ENCODE measurements at places on chromosomes 11 and 22.

DNA sequence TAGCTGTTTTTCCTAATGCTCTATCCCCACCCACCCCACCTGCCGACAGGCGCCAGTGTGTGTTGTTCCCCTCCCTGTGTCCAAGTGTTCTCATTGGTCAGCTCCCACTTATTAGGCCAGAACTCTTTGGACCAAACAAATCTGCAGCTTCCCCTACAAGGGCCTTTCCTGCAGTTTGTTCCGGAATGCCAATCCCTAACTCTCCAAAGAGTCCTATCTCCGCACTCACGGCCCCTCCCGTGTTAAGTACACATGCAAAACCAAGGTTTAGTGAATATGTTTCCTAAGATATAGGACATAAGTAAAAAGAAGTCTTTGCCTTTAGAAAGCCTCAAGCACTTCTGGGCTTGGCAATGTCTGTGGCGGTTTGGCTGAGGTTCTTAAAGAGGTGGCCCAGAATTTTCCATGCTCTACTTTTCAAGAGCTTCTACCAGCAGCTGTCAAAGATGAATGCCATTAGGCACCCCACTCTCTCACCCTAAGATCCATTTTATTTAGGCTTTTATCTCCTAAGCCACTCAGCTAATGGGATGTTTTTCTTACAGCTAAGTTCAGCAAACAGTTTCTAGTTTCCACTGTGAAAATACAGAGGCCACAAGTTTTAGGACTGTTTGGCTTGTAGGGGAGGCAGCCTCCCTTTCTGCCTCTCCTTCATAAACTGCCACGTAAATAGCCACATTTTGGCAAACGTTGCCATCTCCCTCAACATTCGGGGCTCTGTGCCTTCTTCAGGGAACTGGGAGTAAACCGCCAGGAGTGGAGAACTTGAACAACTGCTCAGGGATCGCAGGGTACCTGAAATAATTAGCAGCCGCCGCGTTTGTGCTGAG, 1.6 kb downstream of the CD59 start:
- peak; percentile 47 for DNase-seq

GRCh38 chr22:28950617-28951411, 67.4 kb downstream of the ZNRF3 start:
- no peak for DNase-seq

GRCh38 chr11:120637131-120637530, 125.6 kb downstream of the GRIK4 start:
- DNase-seq = no peak

DNA sequence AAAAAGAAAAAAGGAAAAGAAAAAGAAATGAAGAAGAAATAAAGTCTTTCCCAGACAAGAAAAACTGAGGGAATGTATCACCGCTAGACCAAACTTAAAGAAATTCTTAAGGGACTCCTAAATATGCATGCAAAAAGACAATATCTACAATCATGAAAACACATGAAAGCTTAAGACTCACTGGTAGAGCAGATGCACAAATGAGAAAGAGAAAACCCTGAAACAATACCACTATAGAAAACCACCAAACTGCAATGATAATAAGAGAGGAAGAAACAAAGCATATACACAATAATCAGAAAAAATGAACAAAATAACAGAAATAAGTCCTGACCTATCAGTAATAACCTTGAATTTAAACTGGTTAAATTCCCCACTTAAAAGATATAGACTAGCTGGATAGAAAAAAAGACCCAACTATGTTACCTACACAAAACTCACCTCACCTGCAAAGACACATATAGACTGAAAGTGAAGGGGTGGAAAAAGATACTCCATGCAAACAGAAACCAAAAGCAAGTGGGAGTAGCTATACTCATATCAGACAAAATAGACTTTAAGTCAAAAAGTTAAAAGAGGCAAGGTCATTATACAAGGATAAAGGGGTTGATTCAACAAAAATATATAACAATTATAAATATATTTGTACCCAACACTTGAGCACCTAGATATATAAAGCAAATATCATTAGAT, 61.3 kb upstream of the NARS2 start:
- no peak for DNase-seq

- peak; percentile 68 for DNase-seq
Measured at GRCh38 chr11:61885166-61885778, 6.1 kb downstream of the FADS3 start.

DNA sequence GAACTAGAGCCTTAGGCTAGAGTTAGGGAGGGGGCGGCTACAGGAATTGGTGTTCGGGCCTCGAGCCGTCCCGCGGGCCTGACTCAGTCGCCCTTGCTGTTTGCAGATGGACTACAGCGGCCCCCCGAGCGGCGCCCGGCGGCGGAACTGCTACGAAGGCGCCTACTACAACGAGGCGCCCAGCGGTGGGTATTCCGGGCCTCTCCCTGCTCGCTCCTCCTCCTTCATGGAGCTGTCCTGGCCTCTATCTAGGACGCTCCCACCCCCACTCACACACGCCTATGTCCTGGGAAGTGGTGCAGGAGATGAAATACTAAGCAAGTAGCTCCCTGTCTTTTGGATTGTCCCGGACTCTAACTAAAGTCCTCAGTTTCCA, 1.4 kb downstream of the MYOD1 start:
- DNase-seq = no peak

- DNase-seq = peak; percentile 45
Measured at GRCh38 chr11:61141601-61142028, 19.6 kb downstream of the VPS37C start.

- DNase-seq = no peak
Measured at GRCh38 chr11:15696069-15696468, 581.3 kb downstream of the INSC start.

GRCh38 chr11:38005597-38005996, 1407.6 kb upstream of the RAG2 start:
- no peak for DNase-seq

GRCh38 chr22:38193580-38193979, 8.2 kb upstream of the MAFF start:
- DNase-seq = peak; percentile 42

DNA sequence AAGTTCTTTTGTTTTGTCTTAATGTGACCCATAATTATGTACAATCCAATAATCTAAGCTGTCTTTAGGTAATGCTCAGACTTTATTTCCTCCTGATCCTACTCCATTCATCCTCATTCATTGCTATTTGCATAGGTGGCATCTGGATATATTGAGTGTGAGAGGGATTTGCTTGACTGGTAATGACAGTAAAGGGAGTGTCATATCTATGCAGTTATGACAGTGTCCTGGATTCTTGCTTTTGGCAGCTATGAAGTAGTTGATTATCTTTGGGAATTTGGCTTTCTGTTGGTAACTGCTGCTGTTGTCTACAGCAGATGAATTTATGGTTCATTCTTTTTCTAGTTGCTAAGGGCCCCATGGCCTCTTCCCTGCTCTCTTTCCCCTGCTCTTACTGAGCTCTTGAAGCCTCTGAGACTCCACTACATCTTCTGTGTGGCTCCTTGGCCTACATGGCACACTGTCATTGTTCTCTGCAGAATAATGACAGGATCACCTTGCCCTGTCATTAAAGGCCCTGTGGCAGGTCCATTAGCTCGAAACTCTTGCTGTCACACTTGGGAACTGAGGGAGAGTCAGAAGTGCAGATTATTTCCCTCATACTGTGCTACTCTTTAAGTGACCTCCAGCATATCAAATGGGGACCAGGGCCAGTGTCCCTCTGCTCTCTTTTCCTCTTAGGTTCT, 20.1 kb upstream of the ACAT1 start:
- DNase-seq = no peak

DNA sequence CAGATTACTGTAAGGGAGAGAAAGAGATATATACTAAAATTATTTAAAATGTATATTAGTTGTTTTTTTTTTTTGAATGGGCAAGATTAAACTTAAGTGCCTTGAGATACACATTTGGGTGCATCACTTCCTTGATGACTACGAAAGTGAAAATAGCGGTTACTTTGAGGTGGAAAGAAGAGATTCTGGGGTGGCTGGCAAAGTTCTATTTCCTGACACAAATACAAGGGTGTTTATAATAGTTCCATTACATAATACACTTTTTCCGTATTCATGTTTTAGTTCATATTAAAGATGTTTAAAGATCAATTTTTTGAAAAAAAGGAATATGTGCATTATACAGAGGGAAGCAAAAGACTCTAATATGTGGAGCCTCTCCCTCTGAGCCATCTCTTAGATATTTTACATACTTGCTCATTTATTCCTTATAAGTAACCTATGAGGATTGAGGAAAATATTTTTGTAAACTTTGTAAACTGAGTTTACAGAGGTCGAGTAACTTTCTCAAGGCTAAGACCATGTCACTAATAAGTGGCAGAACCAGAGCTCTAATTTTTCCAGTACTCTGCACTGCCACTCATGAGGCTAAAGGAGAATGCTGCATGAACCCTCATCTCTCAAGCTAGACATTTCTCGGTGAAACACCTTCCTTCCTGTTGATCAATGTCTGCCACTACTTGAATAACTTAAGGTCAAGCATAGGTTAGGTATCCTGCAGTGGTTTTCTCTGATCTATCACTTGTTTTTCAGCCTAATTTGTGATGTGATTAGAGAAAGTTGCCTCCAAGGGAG, 58.6 kb downstream of the DDIAS start:
- DNase-seq = no peak

DNA sequence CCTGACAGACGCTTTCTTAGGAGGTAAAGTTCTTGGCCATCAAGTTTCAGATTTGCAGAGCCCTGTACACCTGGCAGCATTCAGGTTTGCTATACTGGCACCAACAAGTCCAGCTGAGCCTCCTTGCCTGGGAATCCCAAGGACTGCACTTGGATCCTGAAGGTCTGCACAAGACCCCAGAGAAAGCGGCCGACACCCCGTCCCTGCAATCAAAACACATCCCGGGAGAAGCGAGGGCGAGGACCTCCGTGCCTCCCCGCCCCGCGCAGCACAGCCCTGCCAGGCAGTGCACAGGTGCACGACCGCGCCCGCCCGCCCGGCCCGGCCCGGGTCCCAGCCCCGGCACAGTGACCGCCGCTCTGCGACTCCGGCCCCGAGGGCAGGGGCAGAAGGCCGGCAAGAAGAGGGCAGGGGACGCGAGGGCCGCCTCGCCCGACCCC, 559 bp downstream of the MRTFA start:
- no peak for DNase-seq

DNA sequence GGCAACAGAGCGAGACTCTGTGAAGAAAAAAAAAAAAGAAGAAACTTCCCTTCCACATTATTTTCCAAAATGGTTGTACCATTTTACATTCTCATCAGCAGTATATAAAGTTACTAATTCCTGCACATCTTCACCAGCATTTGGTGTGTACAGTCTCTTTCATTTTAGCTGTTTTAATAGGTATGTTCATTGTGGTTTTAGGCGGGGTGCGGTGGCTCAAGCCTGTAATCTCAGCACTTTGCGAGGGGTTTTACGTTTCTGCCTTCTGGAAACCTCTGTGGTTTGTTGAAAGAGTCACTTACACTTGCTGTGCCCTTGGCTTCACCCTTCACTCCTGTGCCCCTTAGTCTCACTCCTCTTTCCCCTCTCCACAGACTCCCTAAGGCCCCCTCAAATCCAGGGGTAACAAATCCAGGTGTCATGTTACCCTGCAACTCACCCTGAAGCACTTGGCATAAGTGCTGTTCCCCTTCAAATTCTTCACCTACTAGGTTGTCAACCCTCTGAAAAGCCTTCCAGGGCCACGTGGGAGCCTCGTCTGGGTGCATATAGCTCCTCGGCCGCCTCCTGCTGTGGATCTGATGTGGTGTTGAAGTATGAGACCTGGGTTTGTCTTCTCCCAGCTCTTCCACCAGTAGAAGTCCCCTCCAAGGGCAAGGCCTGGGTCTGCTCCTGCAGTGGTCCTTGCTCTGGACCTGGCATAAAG, 20.8 kb downstream of the TOB2 start:
- peak; percentile 30 for DNase-seq

GRCh38 chr11:46240861-46241260, 36.6 kb upstream of the CREB3L1 start:
- DNase-seq = no peak

DNA sequence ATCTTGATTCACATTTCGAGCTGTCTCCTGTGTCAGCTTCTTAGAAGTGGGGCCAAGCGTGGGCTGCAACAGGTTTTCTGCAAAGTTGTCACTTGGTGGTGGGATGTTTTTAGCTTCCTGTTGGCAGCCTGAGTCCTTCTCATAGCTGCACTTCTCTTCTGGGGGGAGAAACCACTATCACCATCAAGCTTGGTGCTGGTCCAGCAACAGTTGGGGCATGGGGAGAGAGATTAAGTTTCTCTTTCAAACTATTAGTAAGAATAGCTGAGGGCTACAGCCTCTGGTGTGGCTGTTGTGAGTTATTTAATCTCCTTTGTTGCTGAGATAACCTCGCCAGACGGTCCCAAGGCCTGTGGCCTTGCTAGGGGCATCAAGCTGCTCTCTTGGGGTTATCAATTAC, 123.3 kb upstream of the CRYBB3 start:
- DNase-seq = peak; percentile 86

GRCh38 chr22:28151151-28151816, 232.2 kb upstream of the PITPNB start:
- DNase-seq = no peak

DNA sequence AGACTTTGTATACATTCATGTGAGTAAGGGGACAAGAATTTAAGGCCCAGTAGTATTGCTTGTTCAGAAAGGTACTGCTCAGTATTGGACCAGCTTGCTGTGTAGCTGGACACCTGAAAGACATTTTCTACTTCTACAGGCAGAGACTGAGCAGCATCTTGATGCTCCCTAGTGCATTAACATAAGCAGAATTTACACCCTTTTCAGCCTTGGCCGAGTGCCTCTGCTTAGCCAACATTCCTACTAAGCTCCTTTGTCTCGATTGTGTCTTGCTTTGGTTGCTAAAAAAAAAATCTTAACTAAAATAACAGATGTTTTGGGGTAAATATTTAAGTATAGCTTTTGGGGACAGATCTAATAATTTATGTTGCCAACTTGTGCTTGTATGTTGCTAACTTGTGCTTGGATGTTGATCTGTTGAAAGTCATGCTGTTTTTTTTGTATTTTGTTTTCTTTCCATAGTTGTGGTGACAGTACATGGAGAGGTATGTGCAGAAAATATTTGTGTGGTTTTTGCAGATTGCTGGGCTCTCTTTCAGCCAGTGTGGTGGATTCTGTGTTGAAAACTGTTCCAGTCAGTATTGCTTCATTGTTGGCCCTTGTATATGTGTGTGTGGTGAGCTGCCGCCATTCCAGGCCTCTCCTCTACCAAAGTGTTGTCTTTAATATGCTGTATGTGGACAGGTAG, 3.7 kb downstream of the PTS start:
- DNase-seq = no peak

DNA sequence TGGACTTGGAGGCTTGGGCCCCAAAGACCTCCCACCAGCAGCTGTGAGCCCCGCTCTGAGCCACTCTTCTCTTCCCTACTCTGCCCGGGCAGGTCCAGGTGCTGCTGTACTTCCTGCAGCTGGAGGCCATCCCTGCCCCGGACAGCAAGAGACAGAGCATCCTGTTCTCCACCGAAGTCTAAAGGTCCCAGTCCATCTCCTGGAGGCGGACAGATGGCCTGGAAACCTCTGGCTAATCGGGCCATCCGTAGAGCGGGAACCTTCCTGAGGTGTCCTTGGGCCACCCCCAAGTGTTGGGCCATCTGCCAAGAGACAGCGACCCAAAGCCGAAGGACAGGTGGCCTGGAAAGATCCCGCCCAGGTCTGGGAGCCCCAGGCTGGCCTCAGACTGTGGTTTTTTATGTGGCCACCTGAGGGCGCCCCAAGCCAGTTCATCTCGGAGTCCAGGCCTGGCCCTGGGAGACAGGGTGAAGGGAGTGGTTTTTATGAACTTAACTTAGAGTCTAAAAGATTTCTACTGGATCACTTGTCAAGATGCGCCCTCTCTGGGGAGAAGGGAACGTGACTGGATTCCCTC, 135.1 kb downstream of the BCR start:
- DNase-seq = peak; percentile 64
